Thoracic aorta (tissue), 2 donors: ENCODE measurements at places on chromosomes 5 and 9. TPM values are rescaled to one million over a fixed set of nuclear protein-coding genes. Genes with fewer than 3 reads are reported as not detected.

DNA sequence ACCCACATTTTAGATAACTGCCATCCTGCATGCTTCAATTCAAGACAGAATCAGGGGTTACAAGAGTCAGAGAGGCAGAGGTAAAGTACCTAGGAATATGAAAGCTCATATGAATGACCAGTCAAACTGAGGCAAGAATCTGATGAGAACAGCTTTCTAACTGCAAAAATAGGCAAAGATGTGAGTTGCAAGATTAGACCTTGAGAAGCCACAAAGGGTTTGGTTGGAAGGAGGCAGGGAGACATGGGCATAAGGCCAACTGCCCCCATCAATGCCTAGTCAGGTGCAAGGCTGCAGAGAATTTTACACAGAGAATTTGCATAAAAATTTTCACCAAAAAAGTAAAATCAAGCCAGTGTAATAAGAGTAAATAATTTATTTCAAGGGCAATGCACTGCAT, 12.8 kb downstream of the FAM114A2 start:
- no peak for DNase-seq

GRCh38 chr5:137607771-137608170, 108.6 kb upstream of the SPOCK1 start:
- no peak for DNase-seq

DNA sequence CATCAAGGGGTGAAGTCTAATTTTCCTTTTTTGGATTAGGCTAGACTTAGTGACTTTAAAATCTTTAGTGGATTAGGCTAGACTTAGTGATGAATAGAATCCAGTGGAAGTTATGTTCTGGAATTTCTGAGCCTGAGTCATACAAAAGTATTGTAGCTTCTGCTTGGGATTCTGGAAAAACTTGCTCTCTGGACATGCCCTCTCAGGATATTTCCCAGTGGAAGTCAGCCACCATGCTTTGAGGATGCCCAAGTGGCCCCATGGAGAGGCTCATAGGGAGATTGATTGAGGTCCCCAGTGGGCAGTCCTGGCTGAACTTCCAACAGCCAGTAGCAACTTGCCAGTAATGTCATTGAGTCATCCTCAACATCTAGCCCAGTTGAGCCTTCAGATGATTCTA, 112.4 kb upstream of the PRLR start:
- no peak for DNase-seq

GRCh38 chr5:75536147-75536546, 24.5 kb downstream of the POLK start:
- no peak for DNase-seq

The SLC6A18 gene
- total RNA-seq, result not detected

The PNPLA7 gene
- 21.4 TPM for total RNA-seq

GRCh38 chr9:34386656-34387055, 10.0 kb upstream of the MYORG start:
- no peak for DNase-seq

The SLC23A1 gene
- not detected for total RNA-seq

DNA sequence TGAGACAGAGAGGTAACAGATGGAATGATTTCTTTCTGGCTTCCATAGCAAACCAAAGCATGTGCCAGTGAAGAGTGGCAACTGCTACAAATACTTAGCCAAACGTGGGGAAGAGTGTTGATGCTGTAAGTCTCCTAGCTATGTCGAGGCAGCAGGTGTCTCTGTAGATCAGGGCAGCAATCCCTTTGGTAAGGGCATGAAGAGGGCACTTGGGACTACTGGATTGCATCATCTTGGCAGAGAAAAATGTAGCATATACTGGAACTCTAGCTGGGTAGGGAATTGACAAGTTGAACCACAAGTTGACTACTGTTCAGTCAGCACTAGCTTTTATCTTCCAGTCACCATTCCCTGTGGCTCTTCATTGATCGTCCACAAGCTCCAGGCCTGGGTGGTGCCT, 75.8 kb downstream of the GHR start:
- no peak for DNase-seq

GRCh38 chr5:62606878-62607277, 28.3 kb downstream of the LRRC70 start:
- DNase-seq, result no peak
